Stimulated activated CD4-positive, alpha-beta T cell treated with anti-CD3 and anti-CD28 coated beads, TNF-alpha, amount 100 ng/mL, for 4 hours (primary cell): ENCODE measurements at places on chromosomes 3 and 15.

DNA sequence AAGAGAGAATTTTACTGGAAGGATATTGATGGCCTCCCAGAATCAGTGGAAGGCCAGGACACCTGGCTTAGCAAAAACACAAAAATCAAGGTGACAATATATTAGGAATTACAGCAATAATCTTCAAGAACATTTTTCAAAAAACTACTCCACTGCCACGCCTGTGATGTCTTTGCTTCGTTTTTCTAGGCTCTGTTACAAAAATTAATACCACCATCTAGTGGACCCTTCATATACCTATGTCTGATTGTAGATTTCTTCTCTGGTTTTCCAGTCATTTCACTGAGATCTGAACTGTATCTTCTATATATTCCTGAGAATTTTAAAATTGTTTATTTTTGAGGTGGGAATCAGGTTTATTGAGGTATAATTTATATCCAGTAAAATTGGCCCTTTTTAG, 5.6 kb upstream of the SLC33A1 start:
- DNase-seq: no peak

DNA sequence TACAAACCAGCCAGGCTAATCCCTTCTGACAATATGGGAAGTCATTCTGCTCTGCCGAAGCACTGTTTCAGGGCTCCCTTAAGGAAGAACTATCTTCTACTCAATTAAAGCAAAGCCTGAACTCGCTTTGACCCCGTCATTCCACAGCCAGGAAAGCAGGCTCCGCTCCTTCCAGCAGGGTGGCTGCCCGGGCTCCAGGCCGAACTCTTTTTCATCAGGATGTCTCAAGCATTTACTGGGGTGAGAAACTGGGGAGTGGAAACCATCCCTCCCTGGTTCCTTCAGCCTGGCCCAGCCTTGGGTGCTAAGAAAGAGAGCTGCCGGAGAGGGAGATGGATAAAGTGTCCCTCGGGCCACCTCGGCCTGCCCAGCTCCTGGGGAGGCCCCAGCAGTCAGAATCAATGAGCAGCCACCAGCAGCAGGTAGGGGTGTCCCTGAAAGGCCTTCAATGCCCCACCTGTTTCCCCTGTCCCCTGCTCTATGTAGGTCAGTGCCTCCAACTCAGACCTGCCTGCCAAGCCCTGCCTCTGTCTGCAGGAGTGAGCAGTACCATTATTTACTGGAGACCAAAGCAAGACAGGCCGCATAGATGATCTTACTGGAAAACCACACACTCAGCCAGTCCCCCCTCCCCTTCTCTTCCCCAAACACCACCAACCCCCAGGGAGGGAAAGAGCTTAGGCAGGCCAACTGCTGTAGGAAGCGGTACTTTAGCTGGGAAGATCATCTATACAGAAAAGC, 225.6 kb upstream of the TLE3 start:
- DNase-seq: no peak

DNA sequence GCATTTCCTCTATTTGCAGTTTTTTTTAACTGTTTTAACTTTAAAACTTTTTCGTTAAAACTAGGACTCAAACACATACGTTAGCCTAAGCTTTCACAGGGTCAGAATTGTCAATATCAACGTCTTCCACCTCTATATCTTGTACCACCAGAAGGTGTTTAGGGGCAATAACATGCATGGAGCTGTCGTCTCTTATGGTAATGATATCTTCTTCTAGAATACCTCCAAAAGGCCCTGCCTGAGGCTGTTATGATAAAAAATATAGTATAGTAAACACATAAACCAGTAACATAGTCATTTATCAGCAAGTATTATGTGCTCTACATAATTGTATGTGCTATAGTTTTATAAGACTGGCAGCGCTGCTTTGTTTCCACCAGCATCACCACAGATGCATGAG, 76.3 kb upstream of the MLF1 start:
- DNase-seq: no peak

DNA sequence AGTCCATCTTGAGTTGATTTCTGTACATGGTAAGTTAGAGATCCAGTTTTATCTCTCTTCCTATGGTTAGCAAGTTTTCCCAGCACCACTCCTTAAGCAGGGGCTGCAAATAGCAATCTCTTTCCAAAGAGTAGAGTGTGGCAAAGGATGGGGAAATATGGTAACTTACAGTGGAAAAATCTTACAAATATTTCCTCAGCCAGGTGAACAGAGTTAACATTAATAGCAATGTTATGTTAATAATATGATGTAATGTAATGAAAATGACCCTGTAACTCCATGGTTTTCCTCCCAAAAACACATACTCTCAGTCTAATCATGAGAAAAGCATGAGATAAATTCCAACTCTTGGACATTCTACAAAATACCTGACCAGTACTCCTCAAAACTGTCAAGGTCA, 30.4 kb downstream of the FSIP1 start:
- no peak for DNase-seq

DNA sequence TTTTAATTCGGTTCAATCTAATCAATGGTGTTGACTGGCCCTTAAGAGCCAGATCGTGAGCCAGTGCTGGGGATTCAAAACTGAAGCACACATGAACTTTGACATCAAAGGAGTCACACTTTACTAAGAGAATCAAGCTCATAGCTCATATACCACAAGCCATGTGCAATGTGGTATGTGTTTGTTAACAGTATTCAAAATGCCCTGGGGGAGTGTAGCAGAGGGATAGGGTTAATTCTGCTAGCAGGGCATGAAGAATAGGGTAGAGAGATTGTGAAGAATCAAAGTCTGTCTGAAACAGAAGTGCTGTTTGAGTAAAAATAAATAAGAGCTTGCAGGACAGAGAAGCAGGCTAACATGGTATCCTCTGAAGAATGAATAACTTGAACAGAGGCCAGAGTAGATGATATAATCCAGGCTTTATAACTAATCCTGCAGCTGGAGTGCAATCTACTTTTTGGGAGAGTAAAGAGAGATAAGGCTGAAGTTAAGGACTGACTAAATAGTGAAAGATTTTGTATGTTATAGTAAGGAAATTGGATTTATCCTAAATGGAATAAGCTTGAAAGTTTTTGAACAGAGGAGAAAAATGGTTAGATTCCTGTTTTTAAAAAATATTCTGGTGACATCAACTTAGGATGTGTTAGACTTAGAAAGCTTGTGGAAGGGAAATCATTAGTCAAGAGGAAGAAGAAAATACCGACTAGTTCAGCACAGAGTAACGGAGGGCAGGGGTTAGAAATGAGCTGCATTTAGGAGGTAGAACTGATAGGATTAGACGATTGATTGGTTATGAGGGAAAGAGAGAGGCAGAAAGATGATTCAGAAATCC, 292.0 kb downstream of the NFKBIZ start:
- no peak for DNase-seq

DNA sequence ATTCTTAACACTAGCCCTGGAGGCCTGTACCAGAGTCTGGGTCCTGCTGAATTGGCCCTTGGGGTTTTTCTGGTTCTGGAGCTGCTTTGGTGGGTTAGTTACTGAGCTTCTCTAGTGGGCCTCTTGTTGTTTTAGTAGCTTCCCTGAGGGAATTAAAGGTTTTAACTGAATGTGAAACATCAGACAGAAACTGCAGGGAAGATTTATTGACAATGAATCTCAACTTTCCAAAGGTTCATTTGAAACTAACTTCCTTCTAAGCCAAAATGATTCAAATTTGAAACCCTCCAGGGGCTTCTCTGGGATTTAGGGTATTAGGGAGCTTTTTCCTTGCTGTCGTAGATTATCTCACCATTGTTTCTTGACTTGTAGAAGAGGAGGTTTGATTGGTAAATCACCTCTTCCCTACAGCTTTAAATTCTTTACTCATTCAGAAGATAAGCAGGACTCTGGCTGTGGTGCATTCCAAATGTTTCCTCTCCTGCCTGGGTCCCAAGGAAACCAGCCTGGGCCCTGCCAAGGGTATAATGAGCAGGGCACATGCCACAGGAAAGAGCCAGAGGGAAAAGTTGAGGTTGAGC, 71.0 kb downstream of the TP63 start:
- no peak for DNase-seq

DNA sequence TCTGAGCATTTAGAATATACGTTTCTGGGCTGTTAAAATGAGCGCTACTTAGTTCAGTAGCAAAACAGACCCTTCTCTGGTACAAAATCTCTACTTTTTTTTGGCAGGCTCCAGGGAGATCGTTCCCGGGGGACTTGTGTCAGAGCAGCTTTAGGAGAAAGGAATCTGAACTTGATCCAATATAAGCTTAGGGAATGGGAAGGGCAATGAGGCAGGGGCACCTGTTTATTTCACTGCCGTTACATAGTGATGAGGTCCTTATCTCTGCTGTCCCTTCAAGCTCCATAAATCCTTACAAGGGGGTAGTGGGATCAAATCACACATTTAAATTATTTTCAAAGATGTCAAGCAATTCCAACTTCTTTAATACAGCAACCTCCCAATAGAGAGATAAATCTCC, 128.7 kb upstream of the BNIP2 start:
- DNase-seq: no peak

- DNase-seq: no peak
These were observed 66.2 kb upstream of the FOXP1 start for GRCh38 chr3:71649757-71650156.

DNA sequence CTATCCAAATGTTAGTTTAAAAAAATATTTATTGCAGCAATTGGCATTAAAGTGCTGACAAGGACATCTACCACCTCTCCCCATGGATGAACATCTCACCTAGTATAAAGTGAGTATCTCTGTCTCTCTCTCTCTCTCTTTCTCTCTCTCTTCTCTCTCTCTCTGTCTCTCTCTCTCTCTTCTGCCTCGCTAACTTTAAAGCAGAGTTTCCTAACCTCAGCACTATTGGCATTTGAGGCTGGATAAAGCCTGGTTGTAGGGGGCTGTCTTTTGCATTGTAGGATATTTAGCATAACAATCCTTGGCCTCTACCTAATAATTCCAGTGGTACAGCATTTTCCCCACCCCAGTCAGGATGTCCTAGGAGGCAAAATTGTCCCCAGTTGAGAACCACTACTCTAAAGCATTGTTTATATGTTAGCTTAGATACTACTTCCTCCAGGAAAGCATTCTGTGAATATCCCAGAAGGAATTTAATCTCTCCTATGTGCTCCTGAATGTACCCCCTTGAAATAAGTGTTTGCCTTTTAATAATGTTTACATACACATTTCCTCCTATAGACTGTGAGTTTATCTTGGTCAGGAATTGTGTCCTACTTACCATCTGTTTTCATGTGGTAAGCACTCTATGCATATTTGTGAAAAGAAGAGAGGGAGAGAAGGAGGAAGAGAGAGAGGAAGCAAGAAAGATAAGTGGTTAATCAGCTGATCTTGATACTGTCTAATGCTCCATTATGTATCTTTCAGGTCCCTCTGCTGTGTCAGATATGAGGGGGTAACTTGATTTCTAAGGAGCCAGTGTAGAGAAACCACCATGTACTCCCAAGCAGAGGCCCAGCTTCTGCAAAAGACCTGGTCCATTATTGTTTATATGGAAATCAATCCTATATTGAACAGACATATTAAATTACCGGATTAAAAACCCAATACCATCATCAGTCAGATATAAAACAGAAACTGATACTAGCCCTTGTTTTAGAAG, 346.6 kb downstream of the RBMS3 start:
- DNase-seq: no peak
